ENCODE measurements at places on chromosomes 6 and 20.
A peak's percentile ranks its signal among the peaks of the same experiment; 100 is the strongest.

GRCh38 chr6:144302701-144303372 lies 17.7 kb downstream of the UTRN start:
- no peak for DNase-seq

DNA sequence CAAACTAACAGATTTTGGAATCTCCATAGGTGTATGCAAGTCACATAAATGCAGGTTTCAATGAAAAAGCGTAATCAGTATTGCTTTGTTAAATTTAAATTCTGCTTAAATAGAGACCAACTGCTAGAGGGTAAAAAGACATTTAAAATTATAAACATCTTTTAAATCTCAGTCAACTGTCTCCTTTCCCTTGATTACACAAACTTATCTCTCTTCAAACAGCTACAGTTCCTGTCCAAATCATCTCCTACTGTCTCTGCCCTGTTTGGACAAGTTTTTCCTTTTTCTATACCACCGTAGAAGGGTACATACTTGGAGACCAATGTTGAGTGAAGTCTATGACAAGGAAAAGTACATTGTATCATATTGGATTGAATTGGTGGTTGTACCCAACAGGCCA lies 43.5 kb downstream of the AGPAT4 start:
- no peak for DNase-seq

DNA sequence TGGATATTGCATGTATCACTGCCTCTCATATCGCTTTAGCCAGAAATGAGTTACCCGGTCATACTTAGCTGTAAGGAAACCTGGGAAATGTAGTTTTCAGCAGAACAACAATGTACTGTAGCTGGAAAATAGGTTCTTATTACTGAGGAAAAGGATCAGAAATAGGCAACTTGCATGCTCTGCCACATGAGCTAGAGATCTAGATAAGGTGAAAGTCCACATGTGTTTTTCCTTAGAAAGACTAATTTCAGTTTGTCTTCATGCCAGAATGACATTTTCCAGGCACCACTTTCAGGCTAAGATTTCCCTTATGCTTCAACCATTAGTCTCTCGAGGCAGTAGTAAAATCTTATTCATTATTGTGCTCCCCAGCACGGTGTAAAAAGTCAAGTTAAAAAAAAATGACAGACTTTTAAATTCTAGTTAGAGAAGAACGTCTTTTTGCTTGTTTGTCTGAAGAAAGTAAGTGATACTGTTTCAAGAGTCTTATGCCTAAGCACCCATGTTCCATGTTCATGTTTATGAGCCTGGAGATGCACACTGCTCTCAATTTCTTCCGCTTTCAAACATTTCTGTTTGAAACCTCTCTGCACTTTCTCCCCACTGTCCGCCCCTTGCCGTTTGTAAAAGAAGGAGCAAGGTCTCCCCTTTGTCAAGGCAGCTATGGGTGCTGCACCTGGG lies 67.6 kb downstream of the ZNF831 start:
- no peak for DNase-seq

- DNase-seq: no peak
Observed at GRCh38 chr20:63123331-63123741, 92.6 kb downstream of the YTHDF1 start.

DNA sequence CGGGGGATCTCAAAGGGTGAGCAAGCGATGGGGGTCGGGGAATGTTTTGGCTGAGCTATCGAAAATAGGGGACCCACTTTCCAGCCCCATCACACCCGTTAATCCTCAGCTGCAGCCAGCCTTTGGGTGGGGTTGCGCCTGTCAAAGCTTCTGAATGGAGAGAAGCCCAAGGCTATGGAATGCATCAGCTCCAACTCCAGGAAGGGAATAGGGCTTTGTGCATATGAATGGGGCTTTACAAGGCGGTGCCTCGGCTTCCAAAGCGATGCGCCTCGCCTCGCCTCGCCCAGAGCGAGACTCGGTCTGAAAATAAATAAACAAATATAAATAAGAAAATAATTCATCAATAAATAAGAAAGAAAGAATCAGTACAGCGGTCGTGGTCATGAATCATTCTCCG lies 751.4 kb upstream of the DEFB115 start:
- no peak for DNase-seq

DNA sequence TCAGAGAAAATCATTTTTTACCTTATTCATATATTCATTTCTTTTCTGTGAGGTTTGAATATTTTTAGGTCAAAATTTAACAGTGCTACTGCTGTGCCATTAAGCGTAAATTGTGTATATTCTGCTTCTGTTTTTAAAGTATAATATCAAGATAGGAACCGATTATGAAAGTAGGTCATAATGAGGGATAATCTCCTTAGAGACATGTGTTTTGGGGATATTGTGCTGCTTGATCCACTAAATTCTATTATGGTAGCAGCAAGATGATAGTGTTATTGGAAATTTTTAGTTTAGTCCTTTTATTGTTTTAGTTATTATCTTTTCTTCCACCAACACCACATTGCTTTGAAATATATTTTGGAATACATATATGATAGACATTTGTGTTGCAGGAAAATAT lies 244.0 kb downstream of the RIMS1 start:
- DNase-seq: no peak

DNA sequence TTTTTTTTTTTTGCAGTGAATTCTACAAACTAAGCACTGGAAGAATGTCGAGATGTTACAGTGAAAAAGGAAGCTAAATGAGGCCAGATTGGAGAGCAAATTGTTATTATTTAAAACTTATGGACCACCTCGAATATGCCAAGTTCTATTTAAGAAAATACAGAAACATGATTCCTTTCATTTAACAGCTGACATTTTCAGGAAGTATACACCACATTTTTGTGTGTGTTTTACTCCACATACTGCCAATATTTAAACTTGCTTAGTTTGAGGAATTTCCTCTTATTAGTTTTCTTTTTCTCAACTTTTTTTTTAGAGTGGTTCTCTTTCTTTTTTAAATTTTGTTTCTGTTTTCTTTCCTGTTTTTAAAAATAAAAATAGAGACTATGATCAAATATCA lies 37.0 kb upstream of the GCLC start:
- no peak for DNase-seq

DNA sequence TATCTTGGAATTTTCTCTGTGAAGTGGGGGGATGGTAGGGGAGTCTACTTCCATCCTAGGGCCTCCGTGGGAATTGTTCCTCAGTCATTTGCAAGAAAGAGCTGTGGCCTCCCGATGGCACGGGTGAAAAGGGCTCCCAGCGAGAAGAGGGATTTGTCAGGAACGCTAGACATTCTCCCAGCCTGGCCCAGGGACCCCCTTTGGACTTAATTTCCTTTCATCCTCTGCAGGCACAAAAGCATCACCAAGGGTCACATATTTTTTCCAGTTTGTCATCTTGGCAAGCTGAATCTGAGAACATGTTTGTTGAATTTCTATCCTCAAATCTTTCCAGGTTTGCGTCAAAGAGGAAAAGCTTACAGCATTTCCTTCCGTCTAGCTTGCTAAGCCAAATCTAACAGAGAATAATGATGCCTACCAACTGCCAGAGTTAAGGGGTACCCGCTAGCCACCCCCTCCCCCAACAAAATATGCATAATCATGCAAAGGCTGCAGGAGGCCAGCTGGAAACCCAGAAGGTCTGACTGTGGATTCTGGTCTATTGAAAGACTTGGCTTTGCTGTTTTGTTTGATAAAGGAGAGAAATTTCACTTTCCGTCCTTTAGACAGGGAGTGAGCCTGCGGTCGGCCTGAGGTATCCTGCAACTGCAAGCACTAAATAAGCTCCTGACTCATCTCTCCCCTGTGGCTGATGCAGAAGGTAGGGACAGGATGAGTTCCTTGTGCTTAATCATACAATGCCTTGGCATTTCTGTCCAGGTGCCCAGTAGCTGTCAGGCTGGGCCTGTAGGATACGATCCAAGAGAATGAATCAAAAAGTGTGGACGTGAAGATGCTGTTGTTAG lies 23.1 kb downstream of the PSMG4 start:
- DNase-seq: peak; percentile 21

- DNase-seq: no peak
Observed at GRCh38 chr20:25459916-25460535, 52.6 kb downstream of the GINS1 start.

GRCh38 chr20:53872081-53872541 lies 198.3 kb downstream of the BCAS1 start:
- no peak for DNase-seq

DNA sequence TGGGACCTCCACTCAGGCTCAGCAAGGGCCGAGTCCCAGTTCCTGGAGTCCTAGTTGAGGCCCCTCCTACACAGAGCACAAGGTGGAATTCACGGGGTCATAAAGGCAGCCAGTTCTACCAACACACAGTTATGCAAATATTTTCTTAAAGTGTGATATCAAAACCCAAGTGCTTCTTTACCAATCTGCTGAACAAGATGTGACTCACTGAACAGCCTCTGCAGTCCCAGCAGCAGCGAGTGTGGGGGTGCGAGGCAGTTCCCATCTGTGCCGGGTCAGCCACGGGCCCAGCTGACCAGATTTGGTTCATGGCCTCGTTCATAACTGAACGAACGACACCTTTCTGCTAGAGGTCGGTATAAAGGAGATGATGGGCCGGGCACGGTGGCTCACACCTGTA lies 4.5 kb upstream of the TCEA2 start:
- no peak for DNase-seq

DNA sequence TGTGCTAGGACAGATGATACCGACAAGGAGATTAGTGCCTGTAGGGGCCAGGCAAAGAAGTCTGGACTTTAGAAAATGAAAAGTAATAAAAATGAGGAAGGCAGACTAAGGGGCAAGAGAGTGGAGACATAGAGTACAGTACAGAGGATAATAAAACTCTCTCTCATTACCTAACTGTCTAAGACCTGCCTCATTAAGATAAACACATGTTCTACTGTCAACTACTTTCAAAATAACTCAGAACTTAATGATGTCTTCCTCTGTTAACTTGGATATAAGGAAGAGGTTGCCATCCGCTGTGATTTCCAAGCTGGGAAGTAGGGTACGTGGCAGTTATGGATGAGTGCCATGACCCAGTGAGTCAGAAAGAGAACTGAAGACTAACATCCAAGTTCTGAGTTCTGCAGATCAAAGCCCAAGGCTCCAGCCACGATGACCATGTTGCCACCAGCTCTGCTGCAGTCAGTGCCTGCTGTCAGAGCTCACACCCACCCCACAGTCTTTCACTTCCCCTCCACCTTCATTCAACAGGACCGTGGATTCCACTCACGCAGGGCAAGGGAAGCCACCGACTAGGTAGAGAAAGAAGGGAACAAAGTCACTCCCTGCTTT lies 81.8 kb downstream of the KIF16B start:
- no peak for DNase-seq

- DNase-seq: no peak
Observed at GRCh38 chr20:35743693-35744491, 1.8 kb upstream of the RBM39 start.

GRCh38 chr20:56826705-56827665 lies 197.9 kb downstream of the TFAP2C start:
- DNase-seq: no peak

DNA sequence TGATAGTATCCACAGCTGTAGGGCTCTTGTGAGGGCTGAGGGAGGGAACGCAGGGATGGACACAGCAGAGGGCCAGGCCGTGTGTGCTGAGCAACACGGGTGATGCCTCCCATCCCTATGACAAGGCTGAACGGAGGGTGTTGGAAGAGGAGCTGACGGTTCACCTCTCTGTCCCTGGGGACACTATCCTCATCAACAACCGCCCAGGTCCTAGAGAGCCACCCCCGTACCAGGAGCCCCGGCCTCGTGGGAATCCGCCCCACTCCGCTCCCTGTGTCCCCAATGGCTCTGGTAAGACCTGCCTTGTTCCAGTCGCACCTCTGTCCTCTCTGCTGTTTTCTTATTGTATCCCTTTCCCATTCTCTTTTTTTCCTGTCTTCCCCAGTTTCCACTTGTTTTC lies 10.1 kb downstream of the DDR1 start:
- DNase-seq: no peak

GRCh38 chr6:1923449-1923848 lies 313.7 kb downstream of the FOXC1 start:
- DNase-seq: no peak
